Ammon's horn (tissue), 1 donor: ENCODE measurements at places on chromosomes 11 and 22.

GRCh38 chr11:69542314-69543168 is 61.1 kb downstream of the LINC01488 start:
- DNase-seq, result no peak

GRCh38 chr11:78428266-78428636 is 10.6 kb upstream of the GAB2 start:
- no peak for DNase-seq

GRCh38 chr11:116171271-116172140 is 601.3 kb downstream of the BUD13 start:
- no peak for DNase-seq

DNA sequence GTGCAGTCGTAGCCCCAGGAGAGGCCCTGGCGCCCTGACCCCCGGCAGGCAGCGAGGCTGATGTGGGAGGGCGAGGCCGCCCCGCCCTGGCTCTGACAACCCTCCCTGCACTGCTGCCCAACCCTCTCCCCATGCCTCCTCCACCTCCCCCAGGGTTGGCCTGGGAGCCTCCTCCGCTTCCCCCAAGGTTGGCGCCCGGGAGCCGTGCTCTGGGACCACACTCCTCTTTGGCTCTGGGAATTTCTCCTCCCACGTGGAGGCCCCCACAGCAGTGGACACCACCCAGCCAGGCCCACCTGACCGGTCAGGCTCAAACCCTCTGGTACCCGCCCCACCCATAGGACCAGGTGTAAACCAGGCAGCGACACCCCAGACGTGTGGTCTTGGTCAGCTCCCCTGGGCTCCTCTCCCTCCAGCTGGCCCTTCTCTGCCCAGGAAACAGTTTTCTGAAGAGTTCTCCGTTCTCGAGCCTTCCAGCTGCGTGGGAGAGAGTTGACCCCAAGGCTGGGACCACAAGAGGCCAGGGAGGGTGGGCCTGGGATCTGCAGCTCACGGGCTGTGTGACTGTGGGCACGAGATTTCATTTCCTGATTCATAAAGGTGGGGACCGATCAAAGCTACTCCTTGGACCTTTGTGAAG is 39.5 kb upstream of the BRSK2 start:
- no peak for DNase-seq

GRCh38 chr22:39206491-39206890 is 38.3 kb downstream of the PDGFB start:
- DNase-seq, result no peak

DNA sequence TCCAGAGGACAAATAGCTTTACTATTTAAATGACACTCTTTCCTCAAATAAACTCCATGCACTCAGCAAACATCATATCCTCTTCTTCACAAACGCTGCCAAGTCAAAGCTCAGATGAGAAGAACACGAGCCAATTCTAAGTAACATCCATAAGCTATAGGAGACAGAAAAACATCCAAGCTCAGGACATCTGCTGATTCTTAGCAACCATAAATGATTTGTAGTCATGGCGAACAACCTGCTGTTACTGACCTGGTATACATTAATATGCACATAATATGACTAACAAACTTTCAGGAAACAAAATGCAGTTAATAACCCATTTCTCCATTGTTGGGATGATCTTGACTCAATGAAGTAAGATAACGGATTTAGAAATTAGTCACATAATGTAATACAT is 6.7 kb downstream of the GALNT18 start:
- DNase-seq, result no peak

GRCh38 chr22:40660730-40661129 is 18.6 kb upstream of the MCHR1 start:
- no peak for DNase-seq

DNA sequence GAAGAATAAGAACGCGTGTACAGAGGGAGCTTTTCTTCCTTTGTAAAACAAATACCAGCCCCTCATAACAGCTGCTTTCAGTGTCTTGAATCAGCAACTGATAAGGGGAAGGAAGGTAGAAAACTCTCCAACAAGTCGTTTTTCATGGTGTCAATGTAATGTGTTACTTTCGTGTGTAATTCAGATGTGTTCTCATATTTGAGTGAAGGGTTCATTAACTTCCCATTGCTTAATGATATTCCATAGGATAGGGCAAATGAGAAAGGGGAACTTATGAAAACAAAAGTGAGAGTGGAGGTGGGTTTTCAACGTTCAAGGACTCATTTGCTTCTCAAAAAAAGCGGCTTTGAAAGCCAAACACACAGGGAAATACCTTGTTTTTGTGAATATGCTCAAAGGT is 452.1 kb downstream of the NTM start:
- DNase-seq, result no peak

- no peak for DNase-seq
Observed at GRCh38 chr11:66768088-66768521, 39.1 kb upstream of the SPTBN2 start.

DNA sequence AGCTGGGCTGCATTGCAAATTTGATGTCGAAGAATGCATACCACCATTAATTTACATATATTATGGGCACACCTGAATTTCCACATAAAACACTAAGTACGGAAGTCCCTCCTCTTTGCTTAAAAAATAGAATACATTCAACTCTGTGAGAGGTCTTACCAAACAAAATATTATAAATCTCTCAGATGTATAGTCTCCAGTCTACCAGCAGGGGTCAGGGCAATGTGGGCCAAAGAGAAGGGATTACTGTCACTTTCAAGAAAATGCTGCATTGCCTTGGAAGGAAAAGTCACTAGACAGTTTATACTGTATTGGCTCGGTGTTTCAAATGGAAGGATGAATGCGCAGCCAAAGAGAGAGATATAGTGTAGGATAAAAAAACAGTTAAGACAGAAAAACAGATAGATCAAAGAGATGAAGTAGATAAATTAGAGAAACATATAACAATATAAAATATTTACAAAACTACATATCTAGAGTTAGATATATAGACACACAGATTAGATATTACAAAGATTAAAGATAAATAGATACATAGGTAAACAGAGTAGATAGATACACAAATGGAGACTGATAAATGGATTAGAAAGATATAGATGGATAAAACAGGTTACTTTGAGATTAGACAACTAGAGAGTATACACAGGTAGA is 20.9 kb downstream of the SERGEF start:
- peak; percentile 74 for DNase-seq

DNA sequence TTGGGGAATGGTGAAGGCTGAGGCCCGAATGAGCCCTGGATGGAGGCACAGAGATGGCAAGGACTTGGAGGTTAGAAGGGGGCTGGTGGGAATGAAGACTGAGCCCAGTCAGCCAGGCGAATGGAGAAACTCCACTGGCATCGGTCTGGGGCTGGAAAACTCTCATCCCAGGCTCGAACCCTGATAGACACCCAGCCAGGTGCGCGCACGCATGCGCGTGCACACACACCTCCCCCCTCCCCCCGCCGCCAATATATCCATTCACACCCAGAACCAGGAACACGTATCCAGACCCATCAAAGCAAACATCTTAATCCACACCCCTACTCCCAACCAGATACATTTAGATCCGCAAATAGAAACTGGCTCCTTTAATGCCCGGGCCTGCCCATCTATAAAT is 139.3 kb downstream of the CEP164 start:
- DNase-seq, result no peak

DNA sequence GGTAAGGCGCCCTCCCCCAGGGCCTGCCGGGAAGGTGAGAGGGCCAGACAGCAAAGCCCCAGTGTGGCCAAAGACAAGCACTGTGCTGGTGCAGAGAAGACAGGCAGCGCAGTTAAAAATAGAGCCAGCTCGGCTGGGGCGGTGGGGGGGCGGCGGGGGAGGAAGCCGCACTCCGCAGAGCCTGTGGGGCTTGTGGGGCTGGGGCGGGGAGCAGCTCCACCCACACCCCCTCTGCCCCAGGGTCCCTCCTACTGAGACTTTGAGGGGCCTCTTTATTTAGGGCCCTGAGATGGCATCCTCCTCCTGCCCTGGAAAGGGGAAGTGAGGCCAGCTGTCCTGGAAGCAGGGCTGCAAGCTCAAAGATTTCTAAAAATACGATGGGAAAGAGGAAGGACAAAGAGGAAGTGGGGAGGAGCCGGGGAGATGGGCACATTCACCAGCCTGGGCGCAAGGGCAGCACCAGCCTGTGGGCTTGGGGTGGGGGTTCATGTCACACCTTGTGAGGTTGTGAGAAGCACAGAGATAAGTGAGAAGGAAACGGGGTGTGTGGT is 2.6 kb downstream of the CYTH4 start:
- DNase-seq, result peak; percentile 74

DNA sequence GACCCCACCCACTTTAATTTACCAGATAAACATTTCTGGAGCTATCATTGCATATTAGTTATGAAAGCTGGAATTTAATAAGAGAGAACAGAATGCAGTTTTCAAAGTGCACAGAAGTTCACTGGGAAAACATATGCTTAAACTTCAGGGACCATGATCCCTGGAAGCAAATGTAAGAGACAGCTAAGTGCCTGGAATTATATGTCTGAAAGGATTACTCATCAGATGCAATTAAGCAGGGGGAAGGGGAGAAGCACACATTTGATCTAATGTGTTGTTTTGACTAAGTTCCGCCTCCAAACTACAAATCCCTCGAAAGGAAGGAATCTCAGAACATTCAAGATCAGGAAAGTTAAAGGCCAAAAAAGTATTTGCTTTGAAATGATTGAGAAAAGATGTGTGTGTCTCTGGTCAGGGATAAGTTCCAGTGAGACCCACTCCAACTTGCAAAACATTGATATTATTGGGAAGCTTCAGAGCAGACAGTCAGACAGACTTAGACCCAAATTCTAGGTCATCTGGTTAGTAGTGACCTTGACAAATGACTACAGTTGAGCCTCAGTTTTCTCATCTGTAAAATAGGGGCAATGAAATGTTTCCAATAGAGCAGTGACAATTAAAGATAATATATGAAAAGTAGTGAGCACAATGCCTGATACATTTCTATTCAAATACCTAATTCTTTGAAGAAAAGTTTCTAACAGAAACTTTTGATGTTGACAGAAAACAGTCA is 147.6 kb downstream of the ME3 start:
- DNase-seq, result no peak

GRCh38 chr11:45061641-45062040 is 84.8 kb upstream of the PRDM11 start:
- DNase-seq, result no peak

GRCh38 chr11:93652161-93652597 is 9.3 kb upstream of the CEP295 start:
- peak; percentile 10 for DNase-seq

GRCh38 chr22:49362211-49362839 is 465.3 kb downstream of the BRD1 start:
- DNase-seq, result no peak

- DNase-seq, result no peak
Observed at GRCh38 chr11:68803766-68804165, 38.0 kb downstream of the CPT1A start.

DNA sequence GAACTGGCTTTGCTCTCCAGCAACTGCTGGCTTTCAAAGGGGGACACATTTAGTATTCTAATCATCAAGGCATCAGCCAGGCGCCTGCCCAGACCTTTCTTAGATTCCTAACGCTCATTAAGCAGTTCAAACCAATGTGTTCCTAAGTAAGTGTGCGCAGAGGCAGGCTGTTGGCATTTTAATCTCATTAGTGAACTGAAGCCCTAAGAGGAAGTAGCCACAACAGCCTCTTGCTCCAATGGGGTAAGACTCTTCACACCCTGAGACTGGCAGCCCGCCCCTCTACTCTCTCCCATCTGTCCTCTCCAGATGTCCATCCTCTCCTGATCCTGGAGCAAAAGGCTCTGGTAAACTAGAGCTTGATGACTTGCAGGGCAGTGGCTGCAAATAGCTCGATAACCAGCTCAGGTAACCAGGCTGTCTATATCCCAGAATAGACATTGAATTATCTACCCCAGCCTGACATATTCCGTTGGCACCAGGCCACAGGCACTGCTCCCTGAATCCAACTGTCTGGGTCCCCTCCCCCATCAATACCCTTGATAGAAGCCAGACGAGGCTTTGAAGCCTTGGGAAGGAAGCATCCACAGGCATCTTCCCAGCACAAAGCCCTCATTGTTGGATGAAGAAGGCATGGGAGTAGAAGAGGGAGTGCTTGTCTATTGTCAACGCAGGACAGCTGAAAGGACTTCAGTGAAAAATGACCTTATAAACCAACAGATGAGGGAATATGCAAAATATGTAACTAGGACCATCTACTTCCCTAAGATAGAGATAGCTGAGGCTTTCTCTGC is 321.1 kb downstream of the TENM4 start:
- DNase-seq, result peak; percentile 84

DNA sequence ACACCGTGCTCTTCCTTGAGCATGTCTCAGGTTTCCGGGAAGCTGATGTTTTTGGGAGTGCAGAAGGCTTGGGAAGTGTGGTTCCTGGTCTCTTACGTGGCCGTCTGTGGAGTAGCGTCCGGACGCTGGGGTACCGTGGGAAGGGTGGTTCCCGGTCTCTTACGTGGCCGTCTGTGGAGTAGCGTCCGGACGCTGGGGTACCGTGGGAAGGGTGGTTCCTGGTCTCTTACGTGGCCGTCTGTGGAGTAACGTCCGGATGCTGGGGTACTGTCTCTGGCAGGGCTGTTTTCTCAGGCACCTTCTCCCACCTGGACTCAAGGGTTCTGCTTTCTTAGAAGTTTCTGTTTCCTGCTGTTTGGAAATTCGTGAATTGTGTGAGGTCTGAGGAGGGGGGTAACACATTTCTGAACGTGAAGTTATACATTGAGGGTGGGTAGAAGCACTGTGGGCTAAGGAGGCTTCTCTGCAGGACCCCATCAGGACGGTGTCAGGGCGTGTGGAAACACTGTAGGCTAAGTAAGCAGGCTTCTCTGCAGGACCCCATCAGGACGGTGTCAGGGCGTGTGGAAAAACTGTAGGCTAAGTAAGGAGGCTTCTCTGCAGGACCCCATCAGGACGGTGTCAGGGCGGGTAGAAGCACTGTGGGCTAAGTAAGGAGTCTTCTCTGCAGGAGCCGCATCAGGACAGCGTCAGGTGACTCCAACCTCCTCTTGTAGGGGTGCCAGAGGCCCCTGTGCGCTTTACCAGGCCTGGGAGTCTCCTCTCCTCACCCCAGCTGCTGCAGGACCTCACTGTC is 5.3 kb upstream of the IFITM3 start:
- no peak for DNase-seq

DNA sequence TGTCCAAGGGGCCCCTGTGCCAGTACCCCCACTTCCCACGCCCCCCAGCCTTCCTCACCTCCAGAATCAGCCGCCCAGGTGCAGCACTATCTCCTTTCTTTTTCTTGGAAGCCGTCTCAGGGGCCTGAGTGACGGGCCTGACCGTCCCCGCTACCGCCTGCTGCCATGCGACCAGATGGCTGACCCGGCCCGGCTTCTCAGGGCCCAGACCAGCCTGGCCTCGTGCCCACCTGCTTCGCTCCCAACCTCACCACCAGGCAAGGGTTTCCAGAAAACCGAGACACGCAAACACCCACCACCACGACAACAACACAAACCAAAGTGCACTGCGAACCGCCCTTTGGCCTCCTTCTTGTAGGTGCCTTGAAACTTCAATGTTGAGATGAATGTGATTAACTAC is 39.1 kb downstream of the MACROD1 start:
- DNase-seq, result no peak

- DNase-seq, result peak; percentile 37
Observed at GRCh38 chr11:94933223-94934130, 39.9 kb downstream of the CWC15 start.

DNA sequence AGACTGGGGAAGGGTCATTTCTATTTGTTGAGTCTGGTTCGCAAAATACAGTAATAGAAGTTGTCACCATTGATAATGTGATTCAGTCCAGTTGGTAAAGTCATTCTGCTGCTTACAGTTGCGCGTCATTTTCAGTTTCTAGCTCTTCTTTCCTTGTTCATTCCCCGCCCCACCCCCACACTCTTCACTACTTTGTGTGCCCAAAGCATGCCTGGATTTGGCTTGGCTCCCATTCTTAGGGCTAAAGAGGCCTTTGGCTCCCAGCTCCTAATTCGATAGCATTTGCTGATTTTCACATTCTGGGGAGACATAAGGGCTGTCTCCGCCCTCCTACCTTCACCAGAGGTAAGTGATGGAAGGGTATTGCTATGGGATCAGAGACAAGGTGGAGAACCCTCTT is 43.0 kb downstream of the CECR2 start:
- DNase-seq, result no peak
